HepG2 (cell line): ENCODE measurements at places on chromosomes 5 and 9. TPM values are rescaled to one million over a fixed set of nuclear protein-coding genes. Genes with fewer than 3 reads are reported as not detected.

SMIM33 gene
- total RNA-seq = not detected in 2 replicates

KLF4 gene
- 0.20 TPM in 1 of 2 replicates, not detected in the other for total RNA-seq

SUSD1 gene
- total RNA-seq = 16.0 and 25.9 TPM in 2 replicates

LOX gene
- 0.65 and 0.73 TPM in 2 replicates for total RNA-seq

GRCh38 chr9:81314490-81314889 is 374.9 kb downstream of the TLE1 start:
- H3K36me3 ChIP-seq = no peaks in the 10 kb centered on the region
- no peak overlapping the region for H3K27ac ChIP-seq
- no peak for DNase-seq
- peaks cover 21% of the 10 kb centered on the region; the same call in 1 of the 2 replicates for H3K4me1 ChIP-seq
- no peaks in the 10 kb centered on the region for H3K27me3 ChIP-seq

PCDHA11 gene
- total RNA-seq = 0.07 and 0.29 TPM in 2 replicates

GRCh38 chr9:16469184-16469583 is 401.3 kb downstream of the BNC2 start:
- no peaks in the 10 kb centered on the region for H3K36me3 ChIP-seq
- no peaks in the 10 kb centered on the region for H3K4me1 ChIP-seq
- no peak for DNase-seq
- no peak overlapping the region for H3K4me3 ChIP-seq
- H3K27ac ChIP-seq = no peak overlapping the region

KIF4B gene
- 0.04 and 0.11 TPM in 2 replicates for total RNA-seq

CCDC192 gene
- total RNA-seq = not detected in 2 replicates

- DNase-seq = no peak
- H3K4me3 ChIP-seq = no peak overlapping the region
- peaks cover 21% of the 10 kb centered on the region; the same call in 2 of the 3 replicates for H3K27me3 ChIP-seq
- no peak overlapping the region for H3K27ac ChIP-seq
- H3K36me3 ChIP-seq = no peaks in the 10 kb centered on the region
Measured at GRCh38 chr9:98940276-98940675, 3.4 kb upstream of the COL15A1 start.

DNA sequence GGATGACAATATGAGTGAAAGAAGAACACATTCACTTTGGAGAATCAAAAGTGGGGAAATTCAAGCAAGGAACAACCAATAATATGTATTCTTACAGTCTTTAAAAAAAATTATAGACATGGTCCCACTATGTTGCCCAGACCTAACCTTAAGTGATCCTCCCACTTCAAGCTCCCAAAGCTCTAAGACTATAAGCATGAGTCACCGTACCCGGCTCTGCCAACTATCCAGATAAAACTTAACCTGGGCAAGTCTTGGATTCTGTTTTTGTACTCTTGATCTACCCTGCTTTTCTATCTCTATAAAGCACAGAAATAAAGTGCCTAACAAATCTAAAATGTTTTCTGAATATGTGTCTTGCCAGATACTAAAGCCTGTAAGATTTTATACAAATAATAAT is 30.9 kb downstream of the CEMIP2 start:
- no peak for DNase-seq
- H3K4me1 ChIP-seq = peaks cover 26% of the 10 kb centered on the region
- no peaks in the 10 kb centered on the region for H3K27me3 ChIP-seq
- no peak overlapping the region for H3K27ac ChIP-seq
- peaks cover 21% of the 10 kb centered on the region for H3K36me3 ChIP-seq
